ENCODE measurements at places on chromosomes 7 and 10. TPM values are rescaled to one million over a fixed set of nuclear protein-coding genes. Genes with fewer than 3 reads are reported as not detected.

The EIF5AL1 gene
- total RNA-seq = 0.53 TPM

The TMEM184A gene
- total RNA-seq = not detected

The CALML3 gene
- total RNA-seq = not detected

The SERPINE1 gene
- total RNA-seq = 2,020 TPM

The MAT1A gene
- not detected for total RNA-seq

The CISD1 gene
- total RNA-seq = 44.3 TPM

The FRAT2 gene
- total RNA-seq = 4.9 TPM

The FKBP14 gene
- total RNA-seq = 33.2 TPM

The MRC1 gene
- not detected for total RNA-seq

The NCF1 gene
- not detected for total RNA-seq

The ZNF467 gene
- 3.0 TPM for total RNA-seq

The KLF14 gene
- not detected for total RNA-seq

The ANXA8L1 gene
- 2.7 TPM for total RNA-seq

The ZNF438 gene
- total RNA-seq = 3.5 TPM

The LRIT1 gene
- total RNA-seq = not detected

The OPN4 gene
- total RNA-seq = not detected

The WDFY4 gene
- not detected for total RNA-seq

The MEOX2 gene
- total RNA-seq = not detected

The RBP3 gene
- under 0.01 TPM for total RNA-seq

The ZNF33A gene
- total RNA-seq = 0.86 TPM

The ZNF316 gene
- total RNA-seq = 4.8 TPM

The GIMAP1 gene
- not detected for total RNA-seq

The PNLIPRP2 gene
- total RNA-seq = not detected

The MSMB gene
- total RNA-seq = not detected

The LMOD2 gene
- total RNA-seq = not detected

The GRID2IP gene
- total RNA-seq = not detected

The PTPRZ1 gene
- not detected for total RNA-seq

The CREM gene
- 40.6 TPM for total RNA-seq

The SPACDR gene
- total RNA-seq = 0.86 TPM

The FEZF1 gene
- not detected for total RNA-seq

The BTBD16 gene
- total RNA-seq = not detected
